ENCODE measurements at places on chromosomes 1 and 21.

DNA sequence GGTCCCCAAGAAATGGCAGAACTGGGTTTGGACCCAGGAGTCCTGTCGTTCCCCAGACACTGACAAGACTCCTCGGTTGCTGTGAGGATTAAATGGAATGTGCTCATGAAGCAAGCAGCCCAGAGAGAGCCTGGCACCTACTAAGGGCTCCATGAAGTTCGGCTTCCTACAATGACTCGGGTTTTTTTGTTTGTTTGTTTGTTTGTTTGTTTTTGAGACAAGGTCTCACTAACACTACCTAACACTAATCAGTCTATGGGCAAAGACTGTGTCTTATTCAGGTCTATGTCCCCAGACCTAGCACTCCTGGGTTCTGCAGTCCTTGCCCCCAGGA, 3.4 kb upstream of the LACTBL1 start:
- DNase-seq: no peak

GRCh38 chr1:218666263-218666662, 321.1 kb downstream of the TGFB2 start:
- DNase-seq: no peak

DNA sequence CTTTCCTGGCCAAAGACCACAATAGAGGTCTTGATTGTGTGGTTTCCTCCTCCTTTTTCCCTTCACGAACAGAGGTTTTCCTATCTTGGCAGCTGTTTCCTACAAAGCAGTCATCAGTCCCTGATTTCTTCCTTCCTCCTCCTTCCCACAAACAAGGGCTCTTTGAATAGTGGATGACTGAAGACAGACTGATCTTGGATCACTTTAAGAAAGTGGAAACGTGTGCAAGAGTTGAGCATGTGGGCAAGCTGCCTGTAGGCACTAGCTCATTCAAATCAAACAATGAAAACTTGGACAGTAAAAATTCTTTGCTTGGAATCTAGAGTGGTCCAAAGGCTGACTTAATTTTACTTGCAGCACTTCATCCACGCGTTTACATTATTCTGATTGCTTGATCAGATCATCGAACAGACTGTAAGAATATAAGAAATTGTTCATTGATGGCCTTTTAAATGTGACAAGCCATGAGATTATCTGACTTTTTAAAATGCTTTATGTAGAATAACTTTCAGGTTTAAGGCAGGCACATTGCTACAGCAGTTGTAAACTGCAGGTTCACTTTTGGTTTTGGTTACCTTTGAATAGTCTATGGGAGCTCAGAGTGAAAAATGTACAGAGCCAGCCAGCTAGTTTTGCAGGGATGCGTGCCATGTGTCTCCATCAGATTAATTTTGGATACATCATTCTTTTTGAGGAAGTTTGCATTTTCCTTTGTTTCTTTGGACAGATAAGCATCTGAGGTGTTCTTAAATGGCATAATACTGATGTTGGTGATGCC, 34.4 kb downstream of the ADGRL2 start:
- DNase-seq: no peak

DNA sequence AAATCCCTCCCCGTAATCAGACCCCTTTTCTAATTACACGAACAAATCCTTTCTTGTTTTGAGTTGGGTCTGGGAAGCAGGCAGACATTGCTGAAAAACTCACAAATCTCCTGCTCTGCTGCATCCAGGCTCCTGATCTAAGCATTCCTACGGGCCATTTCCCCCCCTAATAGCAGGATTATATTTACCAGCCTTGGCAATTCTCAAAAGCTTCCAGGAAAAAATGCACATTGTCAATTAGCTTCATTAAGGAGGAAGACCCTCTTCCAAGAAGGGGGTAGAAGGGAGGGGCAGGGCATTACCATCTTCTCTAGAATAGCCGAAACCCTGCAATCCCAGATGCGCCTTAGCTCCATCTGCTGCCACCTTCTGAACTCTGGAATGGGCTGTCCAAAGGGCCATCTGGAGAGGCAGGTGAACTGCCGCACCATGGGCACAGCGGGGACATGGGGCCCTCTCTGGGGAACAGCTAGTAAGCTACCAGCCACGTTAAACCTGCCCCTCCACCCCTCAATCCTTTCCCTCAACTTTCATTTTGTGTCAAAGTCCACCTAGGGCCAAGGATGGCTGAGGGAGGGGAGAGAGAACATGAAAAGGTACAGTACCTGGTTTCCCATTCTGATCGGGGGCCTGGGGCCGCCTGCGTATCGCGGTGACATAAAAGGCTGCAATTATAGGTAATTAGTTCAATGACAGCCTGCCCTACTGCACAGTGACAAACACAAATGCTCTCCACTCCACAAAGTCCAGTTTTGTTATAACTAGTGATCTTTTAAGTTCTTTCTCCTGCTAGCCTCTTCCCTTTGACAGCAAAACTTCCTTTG, 56.8 kb downstream of the MRPL37 start:
- no peak for DNase-seq

GRCh38 chr21:45898781-45899180, 82.8 kb upstream of the COL6A1 start:
- no peak for DNase-seq

DNA sequence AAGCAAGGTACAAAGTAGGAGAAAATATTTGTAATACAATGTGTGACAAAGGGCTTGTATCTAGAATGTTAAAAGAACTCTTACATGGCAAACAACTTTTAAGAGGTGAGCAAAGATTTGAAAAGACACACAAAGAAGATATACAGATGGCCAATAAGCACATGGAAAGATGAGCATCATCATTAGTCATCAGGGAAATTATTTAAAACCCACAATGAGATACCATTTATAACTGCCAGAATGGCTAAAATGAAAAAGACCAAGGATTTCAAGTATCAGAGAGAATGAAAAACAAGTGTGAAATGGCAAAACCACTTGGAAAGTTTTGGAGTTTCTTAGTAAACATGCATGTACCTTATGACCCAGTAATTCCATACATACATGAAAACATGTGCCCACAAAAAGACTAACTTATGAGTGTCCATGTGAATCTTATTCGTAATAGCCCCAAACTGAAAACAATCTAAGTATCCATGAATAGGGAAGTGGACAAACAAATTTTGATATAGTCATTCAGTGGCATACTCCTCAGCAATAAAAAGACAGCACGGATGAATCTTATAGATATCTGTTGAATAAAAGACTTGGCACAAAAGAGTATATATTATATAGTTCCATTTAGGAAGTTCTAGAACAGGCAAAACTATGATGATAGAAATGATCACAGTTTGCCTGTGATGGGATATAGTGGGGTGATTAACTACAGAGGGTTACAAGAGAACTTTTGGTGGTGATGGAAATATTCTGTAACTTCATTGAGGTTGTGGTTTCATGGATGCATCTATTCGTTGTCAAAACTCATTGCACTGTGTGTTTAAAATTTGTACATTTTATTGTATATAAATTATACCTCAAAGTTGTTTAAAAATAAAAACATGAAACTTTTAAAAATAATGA, 82.0 kb downstream of the DISP1 start:
- DNase-seq: no peak

DNA sequence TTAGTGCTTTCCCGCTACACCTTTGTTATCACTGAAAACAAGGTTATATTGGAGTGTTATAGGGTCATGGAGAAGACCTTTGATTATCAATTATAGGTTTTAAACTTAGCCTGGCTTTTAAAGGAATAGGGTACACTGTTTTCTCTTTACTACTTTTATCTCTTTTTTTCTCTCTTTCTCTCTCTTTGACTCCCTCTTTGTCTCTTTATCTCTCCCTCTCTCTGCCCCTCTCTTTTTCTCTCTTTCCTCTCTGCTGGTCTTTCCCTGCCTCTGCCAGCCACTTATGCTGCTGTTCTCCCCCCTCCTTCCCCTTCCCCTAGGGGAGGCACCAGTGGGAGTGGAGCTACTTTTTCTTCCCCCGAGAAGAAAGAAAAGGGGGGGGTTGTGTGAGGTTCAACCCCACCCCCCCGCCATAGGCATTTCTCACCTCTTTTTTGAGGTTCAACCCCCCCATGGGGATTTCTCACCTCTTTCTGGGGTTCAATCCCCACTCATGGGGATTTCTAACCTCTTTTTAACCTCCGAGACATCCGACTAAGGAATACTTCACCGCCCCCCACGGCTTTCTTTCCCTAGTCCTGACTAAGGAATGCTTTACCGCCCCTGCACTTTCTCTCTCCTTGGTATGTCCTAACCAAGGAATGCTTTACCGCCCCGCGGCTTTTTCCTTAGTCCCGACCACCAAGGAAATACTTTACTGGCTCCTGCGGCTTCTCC, 17.2 kb upstream of the ZBTB8B start:
- DNase-seq: no peak

DNA sequence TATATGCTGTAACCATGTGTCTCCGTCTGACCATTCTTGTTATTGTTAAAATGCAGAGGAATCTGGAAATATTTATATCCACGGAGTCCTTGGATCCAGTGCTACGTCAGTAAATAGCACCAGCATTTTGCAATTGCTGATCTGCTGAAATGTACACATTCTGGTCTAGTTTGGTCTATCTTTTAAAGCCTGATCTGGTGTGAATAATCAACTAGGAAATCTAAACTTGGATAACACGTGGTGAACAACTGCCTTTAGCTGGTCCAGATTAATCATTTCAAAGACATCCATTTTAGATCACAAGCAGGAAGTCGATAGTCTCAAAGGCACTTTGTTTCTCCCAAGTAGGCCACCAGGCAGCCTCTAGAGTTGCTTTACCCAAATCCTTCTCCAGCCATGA, 32.6 kb downstream of the PDPN start:
- DNase-seq: no peak

DNA sequence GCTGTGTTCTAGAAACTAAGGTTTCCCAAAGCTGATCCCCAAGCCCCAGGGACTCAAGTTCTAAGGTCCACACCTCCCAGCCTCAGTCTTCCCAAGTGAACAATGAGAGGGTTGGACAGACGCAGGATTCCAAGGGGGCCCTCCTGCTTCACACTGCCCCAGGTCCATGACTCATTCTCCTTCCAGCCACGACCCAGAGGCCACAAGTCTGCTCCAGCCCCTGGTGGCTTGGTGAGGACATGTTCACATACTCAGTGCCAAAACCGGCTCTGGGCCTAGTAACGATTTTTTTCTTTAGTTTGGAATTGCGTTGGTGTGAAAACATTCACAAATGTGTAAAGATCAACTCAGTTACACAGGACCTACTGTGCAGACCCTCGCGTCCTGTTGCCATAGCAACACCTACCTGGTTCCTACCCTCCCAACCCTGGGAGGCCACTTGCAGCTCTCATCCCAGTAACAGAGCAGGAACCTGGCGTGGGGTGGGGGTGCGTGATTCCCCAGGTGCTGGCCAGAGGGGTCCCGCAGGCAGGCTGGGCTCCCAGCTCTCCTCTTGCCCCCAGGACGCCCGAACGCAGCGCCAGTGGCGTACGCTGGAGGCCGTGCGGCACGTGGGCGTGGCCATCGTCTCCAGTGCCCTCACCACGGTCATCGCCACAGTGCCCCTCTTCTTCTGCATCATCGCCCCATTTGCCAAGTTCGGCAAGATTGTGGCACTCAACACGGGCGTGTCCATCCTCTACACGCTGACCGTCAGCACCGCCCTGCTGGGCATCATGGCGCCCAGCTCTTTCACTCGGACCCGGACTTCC, 57.0 kb downstream of the DISP3 start:
- no peak for DNase-seq

Data from cortex of kidney (tissue), 1 donor.